Skeletal muscle cell (primary cell): ENCODE measurements at places on chromosomes 1 and 21.

- no peak for DNase-seq
Measured at GRCh38 chr1:228836427-228836826, 101.1 kb downstream of the RHOU start.

DNA sequence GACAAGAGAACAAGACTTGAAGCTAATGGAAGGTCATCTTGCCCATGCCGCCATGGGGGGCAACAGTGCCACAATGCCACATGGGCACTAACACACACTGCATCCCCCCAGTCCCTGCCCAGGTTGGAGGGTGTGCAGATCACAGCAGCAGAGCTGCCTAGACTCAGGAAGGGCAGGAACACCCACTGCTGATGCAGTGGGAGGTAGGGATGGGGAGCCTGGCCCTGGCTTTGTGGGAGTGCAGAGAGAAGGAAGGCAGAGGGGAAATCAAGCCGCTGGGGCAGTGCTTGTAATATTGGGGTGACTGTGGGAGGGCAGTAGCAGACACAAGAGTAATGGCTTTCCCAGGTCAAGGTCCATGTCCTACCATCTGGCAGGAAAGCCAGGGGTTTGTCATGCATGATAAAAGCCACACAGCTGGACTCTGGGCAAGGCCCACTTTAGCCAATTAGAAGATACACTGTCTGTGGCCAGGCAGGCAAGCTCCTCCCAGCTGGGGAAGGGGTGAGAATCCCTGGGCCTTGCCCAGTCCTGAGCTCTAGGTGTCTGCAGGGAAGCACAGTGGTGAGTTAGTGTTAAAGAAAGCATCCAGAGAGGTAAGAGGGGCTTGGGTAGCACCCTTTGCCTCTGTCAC, 25.4 kb upstream of the MEF2D start:
- DNase-seq = no peak

DNA sequence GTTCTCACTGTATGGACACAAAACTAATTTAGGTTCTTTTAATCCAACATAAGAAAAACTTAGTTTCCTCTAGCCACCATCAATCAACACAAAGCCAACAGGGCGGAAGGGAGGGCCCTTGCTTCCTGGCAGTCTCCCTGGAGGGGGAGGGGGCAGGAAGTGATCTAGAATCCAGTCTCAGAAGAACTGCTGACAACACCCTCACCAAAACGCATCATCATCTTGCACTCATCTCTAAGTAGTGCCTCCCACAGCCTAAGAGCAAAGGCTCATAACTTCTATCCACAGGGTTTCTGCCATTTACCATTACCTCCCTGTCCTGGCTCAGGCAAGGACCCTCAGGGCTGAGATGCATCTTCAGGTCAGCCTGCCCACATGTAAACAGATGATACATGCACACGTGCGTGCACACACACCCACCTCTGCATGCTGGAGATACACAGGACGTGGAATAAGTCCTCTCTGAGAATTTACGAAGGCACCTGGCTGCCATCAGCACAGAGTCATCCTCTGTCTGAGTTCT, 20.5 kb downstream of the HIVEP3 start:
- no peak for DNase-seq

DNA sequence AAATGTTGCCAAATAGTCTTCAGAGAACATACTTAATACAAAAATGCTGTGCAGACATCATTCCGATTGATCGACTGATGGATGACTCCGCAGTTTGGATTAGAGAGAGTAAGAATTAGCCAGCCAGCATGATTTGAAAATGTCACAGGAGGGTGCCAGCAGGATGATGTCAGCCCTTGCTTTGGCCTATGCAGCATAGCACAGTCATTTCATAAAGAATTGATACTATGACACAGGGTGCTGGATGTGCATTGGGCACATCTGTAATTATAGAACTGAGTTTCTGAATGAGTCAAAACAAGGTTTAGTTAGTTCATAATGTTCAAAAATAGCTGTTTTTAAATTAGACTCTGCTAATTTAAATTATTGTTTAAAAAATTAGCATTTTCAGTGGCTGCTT, 21.6 kb upstream of the TRAF5 start:
- no peak for DNase-seq

DNA sequence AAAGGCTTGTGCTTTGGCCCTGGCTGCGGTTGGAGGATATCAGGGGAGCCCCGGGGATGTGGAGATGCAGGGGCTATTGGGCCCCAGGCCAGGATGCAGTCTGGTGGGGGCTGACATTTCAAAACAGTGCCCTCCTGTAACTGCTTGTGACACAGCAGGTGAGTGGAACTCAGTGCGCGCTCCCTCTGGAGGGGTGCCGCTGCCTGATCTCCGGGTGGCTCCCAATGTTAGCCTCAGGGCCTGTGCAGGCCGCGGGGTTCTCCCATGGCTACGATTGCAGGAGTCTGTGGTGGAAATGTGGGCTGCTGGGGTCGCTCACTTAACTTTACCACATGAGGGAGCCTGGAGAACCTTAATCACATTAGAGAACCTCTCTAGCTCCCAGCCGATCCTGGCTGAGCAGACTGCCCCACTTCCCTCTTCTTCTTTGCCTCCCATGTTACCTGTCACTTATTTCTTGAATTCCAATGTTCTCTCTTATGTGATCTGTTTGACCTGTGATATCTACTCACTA, 163.2 kb downstream of the FMN2 start:
- DNase-seq = no peak

DNA sequence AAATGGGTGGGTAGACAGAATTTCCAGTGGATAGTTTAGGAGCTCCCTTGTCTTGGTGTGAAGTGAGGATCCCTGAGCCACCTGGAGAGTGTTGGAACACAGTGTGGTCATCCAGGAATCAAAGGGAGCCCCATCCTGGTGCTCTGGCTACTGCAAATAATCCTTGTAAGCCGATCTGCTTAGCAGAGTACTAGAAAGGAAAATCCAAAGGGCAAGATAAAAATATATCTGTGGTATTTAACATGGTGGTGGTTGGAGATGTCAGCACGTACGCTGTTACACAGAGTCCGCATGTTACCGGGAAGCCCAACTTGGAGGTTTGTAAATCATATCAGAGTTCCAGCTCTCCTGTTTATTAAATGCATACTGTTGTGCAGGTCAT, 39.0 kb downstream of the VANGL1 start:
- no peak for DNase-seq
